CMK (cell line): ENCODE measurements at places on chromosomes 11 and 22.

- no peak for DNase-seq
Measured at GRCh38 chr11:25733777-25734176, 598.2 kb upstream of the ANO3 start.

DNA sequence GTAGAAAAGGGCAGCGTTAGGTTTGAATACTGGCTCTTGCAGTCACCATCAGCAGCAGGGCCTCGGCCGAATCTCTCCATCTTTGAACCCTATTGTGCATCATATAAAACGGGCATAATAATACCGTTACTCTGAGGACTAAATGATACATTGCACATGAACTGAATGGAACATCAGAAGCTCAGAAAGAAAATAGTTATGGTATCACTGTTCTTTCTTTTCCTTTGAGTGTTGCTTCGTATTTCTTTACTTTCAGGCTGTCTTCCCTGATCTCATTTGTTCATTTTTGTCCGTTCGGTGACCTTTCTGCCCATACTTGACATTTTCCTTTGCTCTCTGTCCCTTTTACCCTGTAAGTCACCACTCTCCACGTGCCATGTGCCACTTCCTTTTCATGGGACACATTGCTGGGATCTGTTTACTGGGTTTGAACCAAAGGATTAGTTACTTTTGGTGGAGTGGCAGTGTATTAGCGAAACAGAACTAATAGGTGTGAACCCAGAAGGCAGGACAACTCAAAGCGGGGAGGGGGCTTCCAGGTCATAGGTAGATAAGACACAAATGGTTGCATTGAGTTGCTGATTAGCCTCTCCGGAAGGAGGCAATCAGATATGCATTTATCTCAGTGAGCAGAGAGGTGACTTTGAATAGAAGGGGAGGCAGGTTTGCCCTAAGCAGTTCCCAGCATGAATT lies 717 bp upstream of the ZNF202 start:
- DNase-seq: peak; percentile 27

- no peak for DNase-seq
Measured at GRCh38 chr22:37971475-37972434, 12.6 kb downstream of the SOX10 start.

- no peak for DNase-seq
Measured at GRCh38 chr22:29604076-29604360, 585 bp downstream of the NF2 start.

DNA sequence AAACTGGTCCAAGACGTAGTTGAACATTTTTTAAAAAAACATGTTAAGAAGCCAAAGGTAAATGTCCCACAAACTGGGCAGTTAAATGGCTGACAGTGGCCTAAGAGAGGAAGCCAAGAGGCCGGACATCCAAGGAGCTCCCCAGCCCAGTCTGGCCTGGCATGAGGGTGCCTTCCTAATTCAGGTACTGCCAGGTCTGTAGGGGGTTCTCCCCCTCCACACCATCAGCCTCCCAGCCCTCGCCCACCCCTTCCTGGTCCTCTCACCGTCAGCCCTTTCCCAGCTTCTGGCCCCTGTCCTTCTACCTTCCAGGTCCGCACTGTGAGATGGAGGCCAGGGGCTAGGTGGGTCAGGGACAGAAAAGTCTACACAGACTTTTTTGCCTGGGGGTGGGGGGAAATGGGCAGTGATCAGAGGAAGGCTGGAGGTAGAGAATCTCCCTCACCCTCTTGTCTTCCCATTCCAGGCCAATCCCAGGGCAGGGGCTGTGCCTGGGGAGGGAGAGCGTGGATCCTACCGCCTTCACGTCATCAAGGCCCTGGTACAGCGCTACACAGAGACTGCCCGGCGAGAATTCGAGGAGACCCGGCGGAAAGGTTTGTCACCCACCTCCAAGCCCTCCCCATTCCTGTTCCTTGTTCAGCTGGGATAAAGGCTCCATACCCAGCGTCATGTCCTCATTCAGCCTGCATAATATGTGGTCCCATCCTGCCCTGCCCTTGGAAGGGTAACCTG lies 6.0 kb downstream of the ART5 start:
- DNase-seq: no peak

GRCh38 chr22:40178417-40179409 lies 988 bp downstream of the TNRC6B start:
- DNase-seq: no peak

- DNase-seq: no peak
Measured at GRCh38 chr11:68916439-68916838, 12.7 kb downstream of the IGHMBP2 start.

- no peak for DNase-seq
Measured at GRCh38 chr22:38941488-38941987, 15.9 kb upstream of the APOBEC3A start.

DNA sequence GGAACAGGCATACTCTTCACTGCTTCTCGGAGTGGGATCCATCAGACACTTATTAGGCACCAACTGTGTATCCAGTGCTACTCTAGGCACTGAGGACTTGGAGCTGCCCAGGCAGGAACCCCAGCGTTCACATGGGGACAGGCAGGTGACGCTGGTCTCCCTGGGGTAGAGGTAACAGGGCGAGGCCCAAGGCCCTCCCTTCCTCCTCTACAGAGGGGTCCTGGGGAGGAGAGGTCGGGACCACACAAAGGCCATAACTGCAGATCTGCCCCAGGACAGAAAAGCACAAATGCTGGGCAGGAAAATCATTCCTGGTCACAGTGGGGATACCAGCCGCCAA lies 262.2 kb downstream of the BRD1 start:
- DNase-seq: no peak

GRCh38 chr11:130145311-130145812 lies 14.2 kb upstream of the ST14 start:
- no peak for DNase-seq

GRCh38 chr11:7546324-7546791 lies 32.6 kb downstream of the PPFIBP2 start:
- no peak for DNase-seq

- no peak for DNase-seq
Measured at GRCh38 chr11:7563281-7563680, 49.5 kb downstream of the PPFIBP2 start.
